IMR-90 (cell line): ENCODE measurements at places on chromosomes 7 and 10. TPM values are rescaled to one million over a fixed set of nuclear protein-coding genes. Genes with fewer than 3 reads are reported as not detected.

The ABCB1 gene
- 0.83 and 0.90 TPM in 2 replicates for total RNA-seq

The TMEM225B gene
- total RNA-seq, result 0.54 and 0.56 TPM in 2 replicates

The GFRA1 gene
- 8.6 and 9.1 TPM in 2 replicates for total RNA-seq

- peak; percentile 75 for DNase-seq
These were observed 2.5 kb upstream of the CFAP58 start for GRCh38 chr10:104351061-104351702.

- DNase-seq, result no peak
These were observed 61.3 kb downstream of the SKIDA1 start for GRCh38 chr10:21464134-21464533.

DNA sequence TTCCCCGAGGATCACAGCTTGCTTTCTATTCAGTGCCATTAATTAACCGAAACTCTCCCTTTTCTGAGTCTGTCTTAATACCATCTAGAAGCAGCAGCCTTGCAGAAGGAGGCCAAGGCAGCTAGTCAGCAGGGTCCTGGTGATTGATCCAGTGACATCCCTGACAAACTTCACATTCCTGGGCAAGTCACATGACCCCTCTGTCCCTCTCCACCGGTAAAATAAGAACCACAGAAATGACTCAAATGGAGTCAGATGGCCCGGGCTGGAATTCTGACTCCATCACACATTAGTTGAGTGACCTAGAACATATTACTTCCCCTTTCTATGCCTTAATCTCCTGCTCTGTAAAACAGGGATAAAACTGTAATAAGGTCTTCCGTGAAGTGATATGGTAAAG lies 17.2 kb upstream of the ACSL5 start:
- no peak for DNase-seq

- no peak for DNase-seq
These were observed 637.7 kb downstream of the ZNF716 start for GRCh38 chr7:58087536-58088190.

DNA sequence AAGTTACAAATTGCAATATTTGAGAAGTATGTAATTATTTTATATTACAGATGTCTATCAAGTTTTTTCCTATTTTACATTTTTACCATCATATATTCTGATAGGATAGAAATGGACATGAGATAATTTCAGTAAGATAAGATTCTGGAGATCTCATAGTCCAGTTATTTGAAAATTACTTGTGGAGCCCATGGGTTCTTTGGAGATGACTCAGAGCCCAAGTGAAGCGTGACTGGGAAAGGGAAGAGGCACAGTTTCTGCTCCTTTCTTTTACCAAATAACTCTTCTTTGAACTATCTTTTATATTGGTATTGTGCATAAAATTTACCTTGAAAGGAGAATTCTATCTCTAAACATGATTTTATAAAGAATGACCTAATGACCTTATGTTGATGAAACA lies 2.4 kb downstream of the CD36 start:
- peak; percentile 77 for DNase-seq
